ENCODE measurements at places on chromosomes 5 and 9.

DNA sequence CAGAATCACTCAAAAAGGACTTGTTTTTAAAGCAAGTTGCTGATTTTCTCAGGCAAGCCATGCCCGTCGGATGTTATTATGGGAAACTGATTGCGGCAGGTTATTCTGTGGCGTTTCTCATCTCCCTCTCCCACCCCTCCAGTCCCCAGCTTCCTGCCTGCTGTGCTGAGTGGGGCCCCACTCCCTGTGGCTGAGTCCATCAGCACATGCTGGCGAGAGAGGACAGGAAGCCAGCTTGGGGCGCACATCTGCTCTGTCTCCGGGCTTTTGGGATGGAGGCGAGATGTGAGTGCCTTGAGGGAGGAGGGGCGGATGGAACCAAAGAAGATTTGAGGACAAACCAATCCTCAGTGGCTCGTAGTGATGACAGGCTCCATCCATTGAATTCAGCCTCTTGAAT is 108.0 kb downstream of the DAPK1 start:
- DNase-seq = no peak

GRCh38 chr9:109733690-109734089 is 46.3 kb upstream of the PALM2AKAP2 start:
- no peak for DNase-seq

DNA sequence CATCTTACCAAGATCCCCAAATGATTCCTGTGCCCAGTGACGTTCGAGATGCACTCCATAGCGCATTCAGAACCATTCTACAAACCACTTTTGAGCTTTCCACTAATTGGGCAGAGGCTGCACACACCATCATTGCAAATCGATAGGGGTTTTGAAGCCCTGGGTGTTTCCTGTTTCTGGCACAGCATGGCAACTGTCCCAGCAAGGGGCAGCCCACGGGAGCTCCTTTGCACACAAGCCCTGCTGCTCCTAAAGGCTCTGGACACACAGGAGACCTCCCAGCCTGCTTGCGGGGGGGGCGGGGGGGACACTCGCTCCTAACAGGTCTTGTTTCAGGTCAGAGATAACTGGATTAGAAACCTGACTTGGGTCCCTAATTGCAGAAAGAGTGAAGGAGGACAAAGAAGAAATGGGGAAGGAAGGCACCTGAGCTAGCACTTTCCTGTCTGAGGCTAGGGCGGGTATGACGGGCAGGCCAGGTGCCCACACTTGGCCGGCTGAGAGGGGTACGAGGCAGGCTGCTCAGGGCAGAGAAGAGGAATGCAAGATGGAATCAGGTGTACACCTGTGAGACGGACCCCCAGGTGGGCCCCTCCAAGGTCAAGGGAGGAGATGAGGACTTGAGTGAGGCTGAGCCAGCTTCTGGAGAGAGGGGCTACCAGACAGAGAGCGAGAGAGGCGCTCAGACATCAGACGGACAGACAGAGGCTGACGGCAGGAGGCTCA is 820 bp downstream of the FBP1 start:
- DNase-seq = no peak

DNA sequence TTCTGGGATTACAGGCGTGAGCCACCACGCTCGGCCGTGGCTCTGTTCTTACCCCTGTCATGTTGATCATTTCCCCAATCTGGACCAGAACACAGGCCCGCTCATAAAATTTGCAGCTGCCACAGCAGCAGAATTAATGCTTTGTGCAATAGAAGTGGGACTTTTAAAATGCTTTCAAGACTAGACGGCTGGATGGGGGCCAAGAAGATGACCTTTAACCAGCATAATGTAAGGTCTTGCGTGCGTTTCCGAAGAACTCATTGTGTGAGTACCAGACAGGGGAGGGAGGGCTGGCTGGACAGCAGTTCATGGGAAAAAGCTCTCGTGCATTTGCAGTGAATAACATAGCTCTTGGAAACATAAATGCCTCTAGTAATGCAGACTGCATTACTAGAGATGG is 3.5 kb upstream of the WDR38 start:
- no peak for DNase-seq

GRCh38 chr9:470552-471194 is 256.0 kb downstream of the DOCK8 start:
- DNase-seq = no peak

GRCh38 chr5:64792469-64792868 is 23.7 kb downstream of the CWC27 start:
- no peak for DNase-seq

DNA sequence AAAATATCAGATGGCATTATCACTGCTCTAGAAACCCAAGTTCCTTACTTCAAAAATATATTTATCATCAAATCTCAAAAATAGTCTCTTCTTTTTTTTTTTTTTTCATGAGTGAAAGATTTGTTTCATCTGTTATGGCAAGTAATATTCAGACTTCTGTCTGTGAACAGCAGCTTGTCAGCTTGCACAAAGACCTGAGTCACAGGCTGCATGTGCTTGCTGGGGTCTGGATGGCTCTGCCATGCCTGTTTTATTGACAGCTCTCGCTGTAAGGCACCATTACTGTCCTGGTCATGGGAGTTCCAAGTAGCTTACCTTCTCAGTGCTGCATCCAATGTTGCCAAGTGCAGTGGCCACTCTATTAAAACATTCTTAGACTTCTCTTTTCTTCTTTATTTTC is 456.4 kb downstream of the GADD45G start:
- DNase-seq = no peak

- no peak for DNase-seq
Observed at GRCh38 chr5:128081111-128081851, 2.3 kb upstream of the SLC12A2 start.

DNA sequence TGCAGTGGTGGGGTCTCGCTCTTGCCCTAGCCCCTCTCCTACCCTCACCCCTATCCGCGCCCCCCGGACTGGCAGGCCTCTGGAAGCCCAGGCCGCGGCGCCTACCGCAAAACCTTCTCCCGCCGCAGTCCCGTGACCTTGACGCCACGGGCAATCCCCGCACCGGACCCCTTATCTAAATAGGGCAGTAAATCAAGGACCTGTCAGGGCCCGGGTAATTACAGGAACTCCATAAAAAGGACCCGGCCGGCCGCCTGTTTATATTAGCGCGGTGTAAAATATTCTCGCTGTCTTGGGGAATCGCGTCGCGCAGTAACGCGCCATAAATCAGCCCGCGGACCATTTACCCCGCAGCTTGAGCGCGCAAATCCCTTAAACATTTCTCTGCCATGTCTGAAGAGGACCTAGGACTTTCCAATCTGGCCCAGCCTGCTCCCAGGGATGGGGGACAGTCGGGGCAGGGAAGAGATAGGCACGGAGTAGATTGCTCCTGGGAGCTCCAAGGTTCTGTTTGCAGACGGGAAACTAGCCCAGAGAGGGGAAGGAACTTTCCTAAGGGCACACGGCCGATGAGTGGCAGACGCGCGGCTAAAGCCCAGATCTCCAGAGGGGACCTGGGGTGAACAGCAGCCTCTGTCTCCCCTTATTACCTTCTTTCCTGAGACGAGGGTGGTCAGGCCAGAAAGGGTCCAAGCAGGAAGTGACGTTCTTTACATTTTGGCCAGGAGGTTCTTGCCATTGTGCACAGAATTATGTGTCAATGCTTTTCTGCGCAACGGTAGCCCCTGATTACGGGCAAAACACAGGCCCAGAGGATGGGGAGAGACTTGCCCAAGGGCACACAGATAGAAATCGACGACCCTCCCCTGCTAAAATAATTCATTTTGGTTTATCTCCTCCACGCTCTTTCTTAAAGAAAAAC is 4.8 kb upstream of the HAND1 start:
- DNase-seq = no peak

DNA sequence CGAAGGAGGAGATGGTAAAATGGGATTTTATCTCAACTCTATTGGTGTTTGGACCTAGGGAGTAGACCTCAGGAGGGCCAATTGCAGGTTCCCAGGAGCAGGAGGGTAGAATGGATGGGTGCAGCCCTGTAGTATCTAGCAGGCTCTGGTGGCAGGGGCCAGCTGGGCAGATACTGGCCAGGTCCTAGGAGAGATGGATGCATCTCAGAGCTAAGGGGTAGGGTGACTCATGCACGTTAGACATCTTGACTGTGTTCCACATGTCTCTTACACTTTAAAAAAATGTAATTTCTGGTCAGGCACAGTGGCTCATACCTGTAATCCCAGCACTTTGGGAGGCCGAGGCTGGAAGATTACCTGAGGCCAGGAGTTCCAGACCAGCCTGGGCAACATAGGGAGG is 22.4 kb downstream of the PSD2 start:
- DNase-seq = no peak

DNA sequence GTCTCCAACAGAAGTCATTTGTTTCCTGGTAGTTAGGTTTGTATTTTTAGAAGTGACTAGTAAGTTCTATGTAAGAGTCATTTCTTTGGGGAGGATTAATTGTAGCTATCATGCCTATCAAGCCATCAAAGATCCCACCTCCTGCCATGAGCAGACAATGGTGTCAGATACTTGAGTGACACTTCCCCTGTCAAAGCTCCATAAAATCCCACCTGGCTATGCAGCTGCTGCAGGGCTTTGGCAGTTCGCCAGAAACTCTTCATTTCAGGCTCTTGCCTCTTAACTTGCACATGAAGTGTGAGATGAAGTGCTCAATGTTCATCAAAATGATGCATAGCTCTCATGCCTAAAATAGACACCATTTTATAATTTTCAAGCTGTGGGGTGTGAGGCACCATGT is 312.1 kb downstream of the CDH12 start:
- no peak for DNase-seq

All from CD4-positive, alpha-beta T cell treated with Interleukin-15 for 1 hour (primary cell).